ENCODE measurements at places on chromosomes 5 and 9.

DNA sequence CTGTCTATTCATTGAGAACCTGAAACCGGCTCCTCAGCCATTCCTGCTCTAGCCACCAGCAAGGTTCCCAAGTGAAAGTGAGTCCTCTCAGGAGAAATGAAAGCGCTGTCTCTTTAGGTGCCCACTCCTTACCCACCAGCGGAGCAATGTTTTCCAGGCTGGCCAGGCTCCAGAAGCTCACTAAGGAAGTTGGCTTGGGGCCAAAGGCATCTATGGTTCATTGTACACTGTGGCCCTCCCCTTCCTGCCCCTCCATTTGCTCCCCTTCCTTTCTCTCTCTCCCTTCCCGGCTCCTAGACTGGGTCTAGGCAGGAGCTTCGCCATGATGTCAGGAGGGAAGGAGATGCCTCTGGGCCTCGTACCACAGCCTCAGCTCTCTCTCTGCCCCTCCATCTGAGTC is 1.1 kb upstream of the GABRP start:
- no peaks in the 10 kb centered on the region for H3K4me1 ChIP-seq
- H3K27ac ChIP-seq = no peak overlapping the region
- DNase-seq = no peak
- H3K4me3 ChIP-seq = no peak overlapping the region

GRCh38 chr5:149938791-149939358 is 5.7 kb downstream of the PDE6A start:
- peaks cover 9% of the 10 kb centered on the region for H3K4me1 ChIP-seq
- peaks cover 5% of the 10 kb centered on the region for H3K27me3 ChIP-seq
- DNase-seq = peak; percentile 41
- no peak overlapping the region for H3K27ac ChIP-seq

- no peak overlapping the region for H3K4me3 ChIP-seq
- H3K4me1 ChIP-seq = peaks cover 8% of the 10 kb centered on the region
- no peaks in the 10 kb centered on the region for H3K36me3 ChIP-seq
- DNase-seq = no peak
Observed at GRCh38 chr5:139850423-139851016, 54.9 kb downstream of the PSD2 start.

- no peak overlapping the region for H3K27ac ChIP-seq
- peaks cover 7% of the 10 kb centered on the region for H3K4me1 ChIP-seq
- H3K36me3 ChIP-seq = no peaks in the 10 kb centered on the region
- H3K27me3 ChIP-seq = no peaks in the 10 kb centered on the region
Observed at GRCh38 chr9:134689321-134690181, 47.9 kb downstream of the COL5A1 start.

DNA sequence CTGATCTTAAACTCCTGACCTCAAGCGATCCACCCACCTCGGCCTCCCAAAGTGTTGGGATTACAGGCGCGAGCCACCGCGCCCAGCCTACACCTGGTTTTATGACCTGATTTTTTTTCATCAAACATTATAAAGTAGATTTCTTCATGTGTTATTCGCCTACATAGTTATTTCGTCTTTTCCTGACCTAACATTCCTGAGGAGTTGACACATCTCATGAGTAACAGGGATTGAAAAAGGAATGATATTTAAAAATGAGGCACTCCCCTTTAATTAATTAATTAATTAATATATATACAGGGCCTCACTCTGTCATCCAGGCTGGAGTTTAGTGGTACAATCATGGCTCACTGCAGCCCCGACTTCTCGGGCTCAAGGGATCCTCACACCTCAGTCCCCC is 20.2 kb upstream of the MTMR12 start:
- DNase-seq = no peak
- H3K4me1 ChIP-seq = peaks cover 2% of the 10 kb centered on the region
- H3K27ac ChIP-seq = no peak overlapping the region
- H3K36me3 ChIP-seq = peaks cover under 1% of the 10 kb centered on the region

DNA sequence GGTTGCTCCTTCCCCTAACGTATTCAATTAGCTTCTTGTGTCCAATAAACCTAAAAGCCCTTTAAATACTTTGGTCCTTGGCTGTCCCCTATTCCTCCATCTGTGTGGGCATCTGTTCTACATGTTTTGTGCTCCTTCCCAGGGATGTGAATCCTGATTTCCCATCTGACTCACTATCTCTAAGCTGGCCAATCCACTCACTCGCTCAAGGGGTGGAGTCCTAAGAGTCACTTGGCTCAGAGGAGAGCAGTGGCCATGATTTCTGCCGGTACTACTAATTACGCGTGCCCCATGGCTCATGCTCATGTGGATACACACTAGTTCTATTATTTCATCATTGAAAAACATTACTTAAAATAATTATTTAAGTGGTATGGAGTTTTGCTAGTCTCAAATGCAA is 89.6 kb downstream of the TAF11L14 start:
- no peak for DNase-seq
- H3K4me3 ChIP-seq = no peak overlapping the region
- no peak overlapping the region for H3K27ac ChIP-seq
- H3K27me3 ChIP-seq = no peaks in the 10 kb centered on the region
- H3K36me3 ChIP-seq = no peaks in the 10 kb centered on the region

- peaks cover 15% of the 10 kb centered on the region for H3K27me3 ChIP-seq
- no peak overlapping the region for H3K27ac ChIP-seq
- H3K36me3 ChIP-seq = peaks cover 1% of the 10 kb centered on the region
Observed at GRCh38 chr9:7304627-7304995, 495.0 kb downstream of the DMAC1 start.

DNA sequence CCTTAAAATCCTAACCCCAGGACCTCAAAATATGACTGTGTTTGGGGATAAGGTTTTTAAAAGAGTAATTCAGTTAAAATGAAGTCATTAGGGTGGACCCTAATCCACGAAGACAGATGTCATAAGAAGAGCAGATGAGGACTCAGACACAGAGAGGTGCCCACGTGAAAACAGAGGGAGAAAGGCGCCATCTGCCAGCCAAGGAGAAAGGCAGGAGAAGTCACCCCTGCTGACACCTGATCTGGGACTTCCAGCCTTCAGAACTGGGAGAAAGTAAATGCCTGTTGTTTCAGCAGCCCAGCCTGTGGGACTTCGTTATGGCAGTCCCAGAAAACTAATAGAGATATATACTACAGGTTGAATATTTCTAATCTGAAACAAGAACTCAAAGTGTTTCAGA is 67.4 kb downstream of the ROR2 start:
- no peak overlapping the region for H3K27ac ChIP-seq
- H3K27me3 ChIP-seq = peaks cover 1% of the 10 kb centered on the region
- no peak for DNase-seq
- no peaks in the 10 kb centered on the region for H3K4me1 ChIP-seq
- no peaks in the 10 kb centered on the region for H3K36me3 ChIP-seq

Data from activated CD4-positive, alpha-beta memory T cell treated with anti-CD3 and anti-CD28 coated beads for 36 hours (primary cell).